Activated CD4-positive, alpha-beta T cell treated with anti-CD3 and anti-CD28 coated beads, Interleukin-2, amount 50 U/mL, for 4 hours (primary cell): ENCODE measurements at places on chromosomes 11 and 22.

GRCh38 chr11:117823946-117824420 is 561 bp downstream of the FXYD2 start:
- no peak for DNase-seq

DNA sequence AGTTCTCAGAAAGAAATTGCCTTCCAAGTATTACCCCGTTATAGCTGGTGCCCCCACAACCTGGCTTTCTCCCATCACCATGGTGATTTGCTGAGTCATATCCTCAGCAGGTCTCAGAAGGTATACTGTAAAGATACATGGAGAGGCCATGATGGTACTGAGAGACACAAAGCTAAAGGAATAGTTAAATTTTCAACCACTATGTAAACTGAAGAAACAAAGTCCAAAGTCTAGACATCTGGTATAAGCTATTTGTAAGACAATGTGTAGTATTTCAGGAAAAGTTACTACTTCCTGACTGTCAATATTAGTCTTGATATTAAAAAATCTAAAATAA is 377.1 kb downstream of the DCDC1 start:
- no peak for DNase-seq

GRCh38 chr11:57513911-57514537 is 1.5 kb downstream of the SLC43A1 start:
- peak; percentile 29 for DNase-seq

GRCh38 chr11:55967914-55968313 is 1.8 kb downstream of the OR10AG1 start:
- DNase-seq, result no peak

DNA sequence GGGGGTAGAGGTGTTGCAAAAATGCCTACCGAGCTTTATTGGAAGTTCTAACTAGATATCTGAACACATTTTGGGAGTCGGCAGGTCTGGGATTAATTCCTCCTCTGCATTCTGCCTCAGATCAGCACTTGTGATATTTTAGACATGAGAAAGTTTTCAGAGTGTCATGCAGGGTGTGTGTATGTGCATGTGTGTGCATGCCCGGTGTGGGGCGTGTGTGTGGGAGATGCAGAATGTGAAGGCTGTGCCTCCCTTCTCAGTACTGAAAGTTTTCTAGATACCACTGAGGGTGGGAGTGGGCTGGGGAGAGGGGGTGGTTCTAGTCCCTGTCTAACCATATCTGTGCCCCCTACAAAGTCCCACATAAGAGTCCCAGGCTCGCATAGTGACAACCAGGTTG is 180.0 kb upstream of the NTM start:
- no peak for DNase-seq

DNA sequence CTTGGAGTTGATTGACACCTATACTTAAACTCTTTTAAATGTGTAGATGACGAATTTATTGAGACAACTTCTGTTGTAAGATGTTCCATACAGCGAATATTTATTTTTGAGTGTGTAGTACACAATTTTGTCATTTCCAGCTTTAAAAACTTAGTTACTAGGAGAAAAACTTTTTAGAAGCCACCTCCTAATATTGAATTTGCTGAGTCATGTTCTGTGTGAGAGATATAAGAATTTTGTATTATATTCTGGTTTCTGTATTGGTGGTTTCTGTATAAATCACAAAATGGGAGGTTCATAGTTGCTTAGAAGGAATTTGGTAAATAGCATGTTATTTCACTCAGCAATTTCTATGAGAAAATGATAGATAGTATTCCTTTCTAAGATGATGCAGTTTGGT is 171.3 kb downstream of the WNT11 start:
- no peak for DNase-seq

GRCh38 chr11:59173964-59174663 is 2.2 kb downstream of the DTX4 start:
- no peak for DNase-seq

- DNase-seq, result no peak
Measured at GRCh38 chr11:126210871-126211235, 597 bp downstream of the RPUSD4 start.

DNA sequence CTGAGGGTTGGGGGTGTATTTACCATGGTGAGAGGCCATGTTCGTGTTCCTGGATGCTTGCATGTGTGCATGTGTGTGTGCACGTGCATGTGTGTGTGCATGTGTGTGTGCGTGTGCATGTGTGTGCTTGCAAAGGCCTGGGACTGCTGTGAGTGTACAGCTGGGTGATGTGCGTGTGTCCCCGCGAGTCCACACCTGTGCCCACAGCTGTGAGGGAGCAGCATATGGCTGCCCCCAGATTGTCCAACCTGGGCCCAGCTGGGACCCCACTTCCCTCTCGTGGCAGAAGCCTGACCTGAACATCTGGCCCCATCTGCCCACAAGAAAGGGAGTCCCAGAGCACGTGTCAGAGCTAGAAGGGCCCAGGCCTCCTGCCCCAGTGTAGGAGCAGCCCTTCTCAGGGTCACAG is 8.4 kb upstream of the CD248 start:
- no peak for DNase-seq

DNA sequence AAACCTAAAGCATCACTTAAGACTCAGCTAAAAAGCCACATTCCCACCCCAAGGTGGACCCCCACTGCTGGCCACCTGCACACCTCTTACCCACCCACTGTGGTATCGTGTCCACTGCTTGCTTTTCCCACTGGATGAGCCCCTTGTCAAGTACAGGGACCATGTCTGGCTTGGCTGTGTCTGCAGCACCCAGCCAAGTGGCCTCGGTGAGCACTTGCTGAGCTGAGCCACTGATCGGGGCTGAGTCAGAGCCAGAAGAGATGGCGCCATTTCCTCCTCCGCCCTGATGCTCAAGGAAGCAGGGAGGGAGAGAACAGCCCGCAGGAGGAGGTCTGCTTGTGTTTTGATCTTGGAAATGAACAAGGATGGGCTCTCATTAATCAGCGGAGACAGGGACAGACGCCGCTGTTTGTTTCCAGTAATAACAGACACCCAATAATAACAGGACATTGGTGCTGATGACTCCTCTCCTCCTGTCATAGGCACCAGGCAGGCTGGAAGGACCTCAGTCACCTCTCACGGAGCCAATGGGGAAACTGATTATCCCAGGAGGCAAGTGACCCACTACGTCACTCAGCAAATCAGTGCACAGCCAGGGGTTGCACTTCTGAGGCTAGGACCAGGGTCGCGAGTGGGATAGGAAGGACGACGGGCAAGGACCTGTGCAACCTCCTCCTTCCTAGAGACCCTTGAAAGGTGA is 85.2 kb upstream of the RTL6 start:
- no peak for DNase-seq

DNA sequence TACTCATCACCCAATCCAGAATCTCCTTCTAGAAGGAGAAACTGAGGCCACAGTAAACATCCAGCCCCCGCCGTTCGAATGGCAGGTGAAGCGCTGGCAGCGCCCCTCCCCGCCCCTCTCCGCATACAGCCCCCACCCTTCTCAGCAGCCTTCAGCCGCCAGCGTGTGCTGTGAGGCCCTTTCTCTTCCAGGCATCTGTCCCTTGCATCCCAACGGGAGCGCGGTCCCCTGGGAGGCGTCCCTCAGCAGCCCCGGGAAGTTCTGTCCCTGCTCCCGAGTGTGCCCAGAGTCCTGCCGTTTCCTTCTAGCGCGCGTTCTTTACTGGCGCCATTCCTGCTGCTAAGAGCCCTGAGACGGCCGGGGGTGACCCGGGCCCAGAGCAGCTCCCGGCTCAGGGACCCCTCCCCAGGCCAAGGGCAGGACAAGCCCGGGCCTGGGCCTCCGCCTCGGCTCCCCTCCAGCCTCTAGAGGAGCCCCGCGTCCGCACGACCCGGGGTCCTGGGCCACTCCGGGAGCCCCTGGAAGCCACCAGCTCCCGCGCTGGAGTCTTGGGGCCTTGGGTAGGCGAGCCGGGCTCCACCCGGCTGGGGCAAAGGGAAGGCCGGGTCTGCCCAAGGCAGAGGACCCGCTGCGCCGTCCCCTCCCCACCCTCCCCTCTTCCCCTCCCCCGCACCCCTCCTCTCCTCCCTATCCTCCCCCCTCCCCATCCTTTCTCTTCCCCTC is 450.4 kb downstream of the OPCML start:
- DNase-seq, result no peak

DNA sequence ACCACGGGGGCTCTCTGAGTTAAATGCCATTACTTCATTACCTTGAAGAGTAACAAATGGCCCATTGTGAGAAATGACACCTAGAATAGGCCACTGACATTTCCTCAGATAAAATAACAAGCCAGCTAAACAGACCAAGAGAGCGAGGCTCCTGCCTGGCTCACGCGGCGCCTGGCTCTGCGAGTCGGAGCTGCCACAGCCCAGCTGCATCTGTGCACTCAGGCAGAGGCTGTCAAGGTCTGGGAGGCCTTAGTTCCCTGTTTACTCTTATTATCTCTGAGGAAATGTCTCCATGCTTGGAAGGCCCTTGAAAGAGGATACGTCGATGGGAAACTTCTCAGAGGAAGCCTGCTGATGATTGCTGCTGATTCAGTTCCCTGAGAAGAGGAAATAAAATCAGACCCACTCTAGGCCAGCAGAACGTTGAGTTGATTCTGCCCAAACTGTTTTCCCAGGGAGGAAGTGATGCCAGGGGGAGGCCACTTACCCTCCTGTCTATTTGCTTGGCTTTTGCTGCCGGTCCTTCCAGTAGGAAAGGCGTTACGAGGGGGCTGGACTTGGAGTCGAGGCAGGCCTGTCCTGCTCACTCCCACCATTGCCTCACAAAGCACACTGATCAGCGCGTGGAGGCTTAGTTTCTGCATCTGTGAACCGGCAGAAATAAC is 208.8 kb downstream of the TBC1D22A start:
- DNase-seq, result no peak

- DNase-seq, result no peak
Measured at GRCh38 chr11:134342572-134343340, 11.0 kb downstream of the GLB1L2 start.

- no peak for DNase-seq
Measured at GRCh38 chr11:80958987-80959386, 1518.2 kb upstream of the TENM4 start.

DNA sequence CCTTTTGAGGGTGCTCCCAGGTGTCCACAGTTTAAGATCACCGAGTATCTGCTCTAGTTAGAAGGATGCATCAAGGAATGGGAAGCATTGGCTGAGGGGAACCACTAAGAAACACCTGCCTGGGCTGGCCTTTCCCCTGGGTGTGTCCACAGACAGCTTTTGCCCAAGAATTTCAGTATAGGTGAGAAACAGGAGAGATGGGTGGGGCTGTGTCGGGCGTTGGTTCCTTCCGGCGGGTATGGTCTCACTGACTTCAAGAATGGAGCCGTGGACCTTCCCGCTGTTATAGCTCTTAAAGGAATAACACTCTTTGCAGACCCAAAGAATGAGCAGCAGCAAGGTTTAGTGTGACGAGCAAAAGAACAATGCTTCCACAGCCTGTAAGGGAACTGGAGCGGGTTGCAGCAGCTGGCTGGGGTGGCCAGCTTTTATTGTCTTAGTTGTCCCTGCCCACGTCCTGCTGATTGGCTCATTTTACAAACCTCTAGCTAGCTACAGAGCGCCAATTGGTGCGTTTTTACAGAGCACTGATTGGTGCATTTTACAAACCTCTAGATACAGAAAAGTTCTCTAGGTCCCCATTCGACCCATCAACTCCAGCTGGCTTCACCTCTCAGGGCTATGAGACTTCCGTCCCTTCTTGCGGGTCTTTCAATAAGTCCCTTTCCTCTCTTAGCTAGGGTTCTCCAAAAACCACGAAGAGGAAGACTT is 2.4 kb downstream of the FADS1 start:
- no peak for DNase-seq

DNA sequence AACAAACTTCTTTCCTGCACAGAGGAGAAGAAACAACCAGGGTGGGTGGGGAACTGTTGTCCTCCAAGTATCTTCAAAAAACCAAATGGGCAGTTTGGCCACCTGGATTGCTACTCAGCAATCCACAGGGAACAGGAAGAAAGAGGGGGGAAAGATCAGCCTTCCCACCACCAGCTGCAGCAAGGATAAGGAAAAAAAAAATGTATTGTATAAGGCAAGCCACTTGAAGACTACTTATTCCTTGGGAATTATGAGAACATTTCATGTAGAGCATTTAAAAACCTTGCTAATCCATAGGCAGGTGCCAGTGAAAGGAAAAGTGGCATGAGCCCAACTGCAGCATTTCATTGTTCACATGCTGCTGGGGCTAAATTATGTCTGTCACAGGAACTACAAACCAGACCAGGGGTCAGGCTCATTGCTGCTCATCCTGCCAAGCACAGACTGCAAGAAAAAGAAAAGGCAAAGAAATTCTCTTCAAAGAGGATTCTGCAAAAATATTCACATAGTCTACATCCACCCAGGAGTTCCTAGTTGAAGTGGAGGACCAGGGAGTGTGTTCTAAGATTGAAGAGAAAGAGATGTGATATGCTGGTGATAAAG is 2.2 kb downstream of the RAB30 start:
- DNase-seq, result no peak

GRCh38 chr11:46285173-46285572 is 7.7 kb downstream of the CREB3L1 start:
- DNase-seq, result no peak

- no peak for DNase-seq
Measured at GRCh38 chr11:56659755-56660154, 3.7 kb upstream of the OR5AR1 start.

DNA sequence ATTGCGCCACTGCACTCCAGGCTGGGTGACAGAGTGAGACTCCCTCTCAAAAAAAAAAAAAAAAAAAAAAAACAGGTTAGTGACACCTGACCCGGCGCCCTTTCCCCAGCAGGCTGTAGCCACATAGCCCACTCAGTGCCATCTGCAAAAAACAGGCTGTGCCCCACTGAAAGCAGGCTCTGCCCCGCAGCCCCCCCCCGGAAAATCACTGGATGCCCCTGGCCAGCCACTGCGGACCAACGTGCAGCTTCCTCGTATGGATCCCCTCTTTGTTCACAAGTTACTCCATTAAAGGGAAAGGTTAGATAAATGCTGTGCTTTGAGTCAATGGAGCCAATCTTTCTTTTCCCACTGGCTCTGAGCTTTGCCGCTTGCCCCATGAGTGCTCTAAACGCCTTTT is 660.3 kb downstream of the TBC1D22A start:
- no peak for DNase-seq

DNA sequence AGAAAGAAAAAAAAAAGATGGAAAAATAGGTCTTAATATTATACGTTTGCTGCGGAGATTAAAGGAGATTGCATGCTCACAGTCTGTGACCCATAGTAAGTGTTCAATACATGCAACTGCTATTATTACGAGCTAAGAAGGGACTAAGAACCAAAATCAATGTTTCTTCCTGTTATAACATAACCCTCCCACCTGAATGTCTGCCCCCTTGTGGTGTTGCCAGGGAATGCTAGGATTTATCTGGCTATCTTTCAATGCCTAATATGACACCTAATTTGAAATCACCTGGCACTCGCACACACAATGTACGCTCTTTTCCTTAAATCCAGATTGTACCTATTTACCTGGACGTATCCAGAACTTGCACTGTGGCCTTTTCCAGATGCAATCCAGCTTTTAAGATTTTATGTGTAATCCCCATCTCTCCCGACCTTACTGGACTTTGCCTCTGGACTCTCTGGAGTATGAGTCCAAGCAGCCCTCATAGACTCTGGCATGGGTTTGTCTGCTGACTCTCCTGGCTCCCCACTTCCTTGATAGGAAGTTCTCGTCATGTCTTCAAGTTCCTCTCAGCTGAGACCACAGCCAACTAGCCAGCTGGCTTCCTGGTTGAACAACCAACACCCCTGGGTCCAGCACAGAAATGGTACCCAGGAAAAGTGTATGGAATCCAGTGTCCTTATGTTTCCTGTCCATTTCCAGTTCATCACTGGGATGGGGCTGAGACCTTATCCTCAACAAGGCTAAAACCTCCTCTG is 151.5 kb downstream of the CCDC34 start:
- DNase-seq, result no peak
